ENCODE measurements at places on chromosomes 4 and X.

DNA sequence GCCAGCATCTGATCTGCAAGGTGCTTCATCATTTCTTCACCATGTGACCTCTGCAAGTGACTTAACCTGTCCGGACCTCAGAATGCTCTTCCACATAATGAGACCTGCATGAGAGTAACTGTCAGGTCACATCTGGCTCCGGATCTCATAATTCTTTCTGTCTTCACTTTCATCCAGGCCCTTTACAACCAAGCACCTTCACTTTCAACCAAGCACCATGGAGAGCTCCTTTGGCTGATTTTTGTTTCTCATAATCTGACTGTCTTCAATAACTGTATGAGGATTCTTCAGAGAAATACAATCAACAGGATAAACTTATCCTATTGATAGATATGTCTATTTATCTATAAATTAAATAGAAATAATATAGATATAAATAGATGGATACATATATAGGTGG is 148.1 kb downstream of the VCX3A start:
- no peak for DNase-seq

GRCh38 chr4:95549246-95550114 is 707 bp upstream of the UNC5C start:
- no peak for DNase-seq

GRCh38 chr4:132275583-132276121 is 873.4 kb upstream of the PCDH10 start:
- no peak for DNase-seq

DNA sequence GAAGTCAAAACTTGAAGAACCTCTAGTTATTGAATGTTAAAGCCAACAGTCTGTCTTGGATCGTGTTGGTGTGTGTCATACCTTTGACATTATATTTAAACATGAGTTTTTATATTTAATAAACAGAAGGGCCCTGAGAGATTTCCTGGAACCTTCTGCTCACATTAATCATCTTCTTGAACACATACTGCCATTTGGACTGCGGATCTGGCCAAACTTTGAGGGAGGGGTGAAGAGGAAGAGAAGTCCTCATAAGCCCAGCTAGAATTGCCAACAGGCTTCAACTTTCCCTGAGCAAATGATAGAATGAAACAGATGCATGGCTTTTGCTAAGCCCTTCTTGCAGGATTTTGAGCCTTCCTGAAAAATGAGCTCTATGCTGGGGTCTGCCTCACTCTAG is 27.4 kb downstream of the CCKAR start:
- DNase-seq, result no peak

DNA sequence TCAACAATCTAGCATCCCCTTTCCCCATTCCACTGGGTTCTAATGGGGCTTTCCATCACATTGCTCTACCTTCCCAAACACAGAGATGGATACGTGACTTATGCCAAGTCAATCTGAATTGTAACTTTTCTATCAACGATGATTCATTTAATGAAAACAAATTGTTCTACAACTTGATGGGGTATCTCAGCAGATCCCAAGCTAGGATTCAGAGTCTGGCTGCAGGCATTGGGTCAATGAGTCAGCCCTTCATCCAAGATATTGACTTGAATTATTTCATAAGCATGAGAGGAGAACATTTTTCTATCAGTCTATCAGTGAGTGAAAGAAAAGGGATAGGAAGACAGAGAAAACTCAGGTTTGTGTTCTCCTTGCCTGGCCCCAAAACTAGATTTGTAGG is 15.0 kb upstream of the HPGDS start:
- DNase-seq, result no peak

All from CD8-positive, alpha-beta T cell (primary cell).